ENCODE measurements at places on chromosomes 6 and 20.

DNA sequence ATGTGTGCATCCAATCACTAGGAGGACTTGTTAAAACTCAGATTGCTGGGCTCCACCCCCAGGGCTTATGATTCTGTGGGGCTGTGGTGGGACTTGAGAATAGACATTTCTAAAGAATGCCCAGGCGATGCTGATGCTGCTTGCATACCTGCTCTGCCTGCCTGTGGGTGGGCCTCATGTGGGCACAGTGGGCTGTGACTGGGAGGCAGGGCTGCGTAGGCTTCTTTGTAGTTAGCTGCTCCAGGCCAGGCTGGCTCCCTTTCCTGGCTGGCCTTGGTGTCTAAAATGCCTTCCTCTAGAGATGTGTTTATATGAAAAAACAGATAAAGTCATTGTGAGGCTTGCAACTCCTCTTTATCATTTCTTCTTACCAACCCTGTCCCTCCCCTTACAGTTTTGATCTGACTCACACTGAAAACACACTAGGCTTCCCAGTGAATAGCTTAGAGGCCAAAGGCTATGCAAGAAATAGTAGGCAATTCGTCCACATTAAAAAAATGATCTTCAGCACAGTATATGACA lies 495.5 kb upstream of the MAP3K7 start:
- no peak for DNase-seq

GRCh38 chr6:125906158-125906998 lies 50.2 kb upstream of the HINT3 start:
- DNase-seq: no peak

GRCh38 chr6:141675957-141676356 lies 456.8 kb upstream of the GJE1 start:
- no peak for DNase-seq

DNA sequence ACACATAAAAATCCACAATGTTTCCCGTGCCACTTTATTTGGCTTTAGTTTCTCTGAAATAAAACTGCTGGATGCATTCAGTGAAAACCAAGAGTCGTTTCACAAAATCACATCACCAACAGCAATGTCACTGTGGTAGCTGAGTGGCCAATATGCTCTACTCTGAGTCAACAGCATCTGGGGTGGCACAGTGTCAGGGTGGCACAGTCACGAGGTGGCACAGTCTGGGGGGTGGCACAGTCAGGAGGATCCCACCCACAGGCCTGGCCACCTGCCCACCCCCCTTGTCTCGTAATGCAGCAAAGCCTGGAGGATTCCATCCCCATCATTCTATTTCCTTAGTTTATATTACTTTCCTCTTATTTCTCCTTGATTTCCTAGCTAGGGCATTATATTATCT lies 87.0 kb downstream of the ANKRD60 start:
- no peak for DNase-seq

DNA sequence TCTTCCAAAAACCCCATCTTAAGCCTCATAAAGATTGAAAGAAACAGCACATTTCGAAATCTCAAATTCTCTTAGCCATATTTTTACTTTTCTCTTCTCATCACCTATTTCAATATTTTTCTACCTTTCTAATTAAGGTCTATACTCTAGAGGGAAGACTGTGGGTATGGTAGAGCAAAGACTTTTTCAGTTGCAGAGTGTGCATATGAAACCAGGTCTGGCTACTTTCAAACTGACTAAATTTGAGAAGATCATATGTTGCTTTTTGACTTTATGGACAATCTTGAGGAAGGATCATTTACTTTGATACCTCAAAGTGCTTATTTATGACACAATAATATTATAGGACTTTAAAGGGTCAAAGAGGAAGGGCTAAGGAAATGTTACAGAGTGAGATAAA lies 20.7 kb downstream of the FILIP1 start:
- no peak for DNase-seq

DNA sequence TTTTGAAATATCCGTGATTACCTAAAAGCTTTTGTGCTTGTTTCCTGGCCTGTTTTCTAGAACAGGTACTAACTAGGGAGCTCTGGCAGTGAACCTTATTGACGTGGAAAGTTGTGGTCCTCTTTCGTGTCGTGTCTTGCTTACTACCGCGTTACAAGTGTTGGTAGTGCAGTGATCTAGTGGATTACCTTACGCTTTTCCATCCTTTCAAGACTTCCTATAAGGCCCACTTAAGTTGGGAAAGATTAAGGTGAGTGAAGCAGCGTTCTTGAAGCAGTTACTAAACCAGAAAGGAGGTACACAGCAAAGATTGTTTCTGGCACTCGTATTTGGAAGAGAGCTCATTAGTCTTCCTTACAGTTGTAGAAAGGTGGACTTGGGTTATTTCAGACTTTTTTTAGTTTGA lies 1.9 kb downstream of the PNRC1 start:
- no peak for DNase-seq

GRCh38 chr6:33961691-33962090 lies 157.9 kb upstream of the MLN start:
- no peak for DNase-seq

GRCh38 chr20:33309631-33310030 lies 26.6 kb downstream of the BPIFB1 start:
- peak; percentile 19 for DNase-seq

- no peak for DNase-seq
Observed at GRCh38 chr6:56495654-56496053, 147.0 kb downstream of the DST start.

- DNase-seq: no peak
Observed at GRCh38 chr6:90044833-90045381, 150.6 kb downstream of the GJA10 start.

DNA sequence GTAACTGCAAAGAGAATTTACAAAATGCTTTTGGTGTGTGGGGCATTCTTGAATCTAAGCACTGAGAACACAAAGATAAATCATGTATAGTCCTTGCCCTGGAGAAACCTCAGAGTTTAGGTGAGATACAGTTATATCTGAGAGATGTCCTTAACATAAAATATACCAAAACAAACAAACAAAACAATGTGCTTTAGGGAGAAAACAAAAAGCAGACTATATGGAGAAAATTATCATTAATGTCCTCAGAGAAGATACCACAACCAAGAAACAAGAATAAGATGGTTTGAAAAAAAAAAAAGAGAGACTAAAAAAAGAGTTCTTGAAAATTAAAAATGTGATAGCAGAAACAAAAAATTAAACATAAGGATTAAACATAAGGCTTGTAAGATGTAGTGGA lies 8.0 kb downstream of the KIF13A start:
- DNase-seq: no peak

DNA sequence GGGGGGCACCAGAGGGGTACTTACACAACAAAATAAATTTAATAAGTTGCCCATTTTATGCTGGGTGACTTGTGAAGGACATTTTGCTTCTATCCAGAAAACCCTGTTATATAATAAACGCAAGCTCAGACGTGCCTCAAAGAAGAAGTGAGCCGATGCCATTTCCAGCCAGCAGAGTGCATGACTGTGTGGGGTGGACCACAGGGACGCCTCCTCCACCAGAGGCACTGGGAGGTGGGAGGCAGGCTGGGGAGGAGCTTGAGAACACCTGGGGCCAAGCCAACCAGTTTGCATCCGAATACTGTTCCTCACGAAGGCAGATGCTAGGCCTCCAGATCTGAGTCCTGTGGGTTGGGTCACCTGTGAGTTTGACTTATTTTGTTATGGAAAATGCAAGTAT lies 363.8 kb downstream of the RNGTT start:
- DNase-seq: no peak

GRCh38 chr20:35269055-35269781 lies 8.7 kb downstream of the MMP24OS start:
- no peak for DNase-seq

DNA sequence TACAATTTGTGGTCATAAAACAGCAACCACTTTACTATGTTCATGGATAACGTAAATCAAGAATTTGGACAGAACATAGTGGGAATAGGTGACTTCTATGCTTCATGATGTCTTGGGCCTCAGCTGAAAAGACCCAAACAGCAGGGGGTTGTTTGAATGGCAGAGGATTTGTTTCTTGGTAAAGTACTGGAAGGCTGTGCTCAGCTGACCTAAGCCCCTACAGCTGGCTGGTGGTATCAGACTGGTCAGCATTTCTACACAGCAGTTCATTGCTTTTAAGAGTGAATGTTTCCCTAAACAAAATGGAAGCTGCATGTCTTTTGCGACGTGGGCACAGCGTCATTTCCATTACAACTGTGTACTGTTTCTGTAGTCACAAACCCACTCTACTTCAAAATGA lies 148.5 kb upstream of the DEFB112 start:
- DNase-seq: no peak

DNA sequence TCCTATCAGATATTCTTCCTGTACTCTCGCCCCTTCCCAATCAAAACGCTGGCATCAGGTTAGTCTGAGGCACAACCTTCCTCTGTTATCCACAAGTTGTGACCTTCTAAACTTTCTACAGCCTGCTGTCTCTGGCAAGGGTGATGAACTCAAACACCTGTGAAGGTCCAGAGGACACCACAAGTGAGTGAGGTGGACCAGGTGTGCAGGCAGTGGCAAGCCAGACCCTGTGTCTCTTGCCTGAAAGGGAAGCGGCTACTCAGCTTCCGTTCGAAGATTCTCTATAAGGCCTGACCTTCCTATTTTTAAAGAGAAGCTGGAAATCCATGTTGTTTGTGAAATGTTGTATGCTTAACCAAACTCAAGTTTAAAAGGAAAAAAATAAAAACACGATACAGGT lies 36.8 kb downstream of the GCM1 start:
- DNase-seq: no peak

- DNase-seq: peak; percentile 8
Observed at GRCh38 chr20:10520528-10520927, 85.4 kb downstream of the SLX4IP start.

DNA sequence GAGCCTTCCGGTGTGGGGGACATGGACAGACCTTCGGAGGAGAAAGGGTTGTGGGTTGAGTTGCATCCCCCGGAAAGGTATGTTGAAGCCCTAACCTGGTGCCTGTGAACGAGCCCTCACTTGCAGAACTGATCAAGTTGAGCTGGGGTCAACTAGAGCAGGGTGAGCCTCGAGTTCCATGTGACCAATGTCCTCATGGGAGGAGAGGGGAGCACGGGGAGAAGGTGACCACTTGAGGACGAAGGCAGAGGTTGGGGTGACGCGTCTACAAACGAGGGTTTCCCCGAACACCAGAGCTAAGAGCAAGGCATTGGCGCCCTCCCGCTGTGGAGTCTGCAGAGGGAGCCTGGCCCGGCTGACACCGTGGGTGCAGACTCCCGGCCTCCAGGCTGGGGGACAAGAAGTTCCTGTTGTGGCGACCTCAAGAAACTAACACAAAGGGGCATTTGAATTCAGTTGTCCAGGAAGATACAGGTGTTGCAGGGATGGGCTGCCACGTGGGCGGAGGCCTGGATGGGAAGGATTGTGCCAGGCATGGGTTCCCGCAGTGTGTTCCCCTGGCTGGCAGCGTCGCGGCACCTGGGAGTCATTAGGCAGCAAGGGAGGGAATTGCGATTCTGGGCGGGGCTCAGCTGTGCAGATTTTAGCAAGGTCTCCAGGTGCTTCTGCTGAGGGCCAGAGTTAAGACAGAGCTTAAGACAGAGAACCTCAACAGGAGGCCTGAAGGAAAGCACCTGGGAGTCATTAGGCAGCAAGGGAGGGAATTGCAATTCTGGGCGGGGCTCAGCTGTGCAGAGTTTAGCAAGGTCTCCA lies 20.4 kb upstream of the UNC93A start:
- no peak for DNase-seq

GRCh38 chr6:8193541-8193940 lies 91.2 kb upstream of the EEF1E1 start:
- DNase-seq: no peak

DNA sequence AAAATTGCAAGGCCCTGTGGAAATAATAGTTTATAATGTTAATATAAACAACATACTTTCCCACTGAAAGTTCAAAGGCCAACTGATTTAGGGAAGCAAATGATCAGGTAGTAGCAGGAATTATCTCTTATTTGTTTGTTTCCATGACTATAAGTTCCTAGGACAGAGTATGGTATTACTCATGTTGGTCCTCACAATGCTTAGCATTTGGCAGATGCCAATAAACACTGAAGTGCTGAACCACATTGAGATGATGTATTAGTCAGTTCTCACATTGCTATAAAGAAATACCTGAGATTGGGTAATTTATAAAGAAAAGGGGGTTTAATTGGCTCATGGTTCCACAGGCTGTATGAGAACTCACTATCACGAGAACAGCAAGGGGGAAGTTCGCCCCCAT lies 129.6 kb upstream of the NUP153 start:
- no peak for DNase-seq

- no peak for DNase-seq
Observed at GRCh38 chr6:143465546-143465945, 14.9 kb downstream of the PEX3 start.

DNA sequence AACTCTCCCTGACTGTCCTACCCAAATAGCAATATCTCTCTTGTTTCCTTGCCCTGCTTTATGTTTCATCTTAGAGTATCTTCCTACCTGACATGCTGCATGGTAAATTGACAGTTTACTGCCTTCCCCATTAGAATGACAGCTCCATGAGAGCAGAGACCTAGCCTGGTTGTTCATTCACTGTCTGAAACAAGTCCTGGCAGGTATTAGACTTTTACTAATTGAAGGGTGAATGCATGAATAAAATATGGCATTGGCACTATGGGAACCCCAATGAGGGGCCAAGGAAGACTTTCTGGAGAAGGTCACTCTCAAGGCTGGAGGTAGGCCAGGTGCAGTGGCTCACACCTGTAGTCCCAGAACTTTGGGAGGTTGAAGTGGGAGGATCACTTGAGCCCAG lies 3.8 kb upstream of the CITED2 start:
- DNase-seq: no peak

DNA sequence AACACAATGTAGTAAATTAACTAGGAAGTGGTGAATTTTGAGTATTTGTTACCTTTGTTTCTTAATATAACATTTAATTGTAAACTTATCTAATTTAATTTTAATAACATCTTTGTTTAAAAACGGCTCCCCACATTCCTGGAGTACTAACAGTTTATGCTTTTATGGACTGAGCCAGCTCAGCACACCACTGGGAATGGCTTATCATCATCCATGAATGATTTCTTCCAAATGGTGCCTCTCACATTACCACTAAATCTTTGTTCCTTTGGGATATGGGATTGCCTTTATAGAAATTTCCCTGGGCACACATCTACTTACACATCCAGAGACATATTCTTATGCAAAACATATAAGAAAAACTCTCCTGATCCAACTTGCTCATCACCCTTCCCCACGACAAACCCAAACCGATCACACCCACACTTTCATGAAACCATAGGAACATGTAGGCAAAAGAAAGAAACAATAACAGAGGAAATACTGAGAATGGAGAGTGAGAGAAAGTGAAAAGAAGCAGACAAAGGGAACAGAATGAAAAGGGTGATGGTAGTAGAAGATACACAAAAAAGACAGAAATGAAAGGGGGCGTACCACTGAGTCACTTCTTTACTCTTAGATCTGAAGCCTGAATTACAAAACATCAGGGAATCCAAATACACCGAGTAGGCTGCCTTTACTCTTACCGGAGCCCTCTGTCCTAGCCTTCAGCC lies 58.5 kb upstream of the KCNK16 start:
- no peak for DNase-seq

GRCh38 chr6:156556811-156557210 lies 220.4 kb upstream of the ARID1B start:
- DNase-seq: no peak
